Inflammatory macrophage (primary cell): ENCODE measurements at places on chromosomes 16 and 17.

DNA sequence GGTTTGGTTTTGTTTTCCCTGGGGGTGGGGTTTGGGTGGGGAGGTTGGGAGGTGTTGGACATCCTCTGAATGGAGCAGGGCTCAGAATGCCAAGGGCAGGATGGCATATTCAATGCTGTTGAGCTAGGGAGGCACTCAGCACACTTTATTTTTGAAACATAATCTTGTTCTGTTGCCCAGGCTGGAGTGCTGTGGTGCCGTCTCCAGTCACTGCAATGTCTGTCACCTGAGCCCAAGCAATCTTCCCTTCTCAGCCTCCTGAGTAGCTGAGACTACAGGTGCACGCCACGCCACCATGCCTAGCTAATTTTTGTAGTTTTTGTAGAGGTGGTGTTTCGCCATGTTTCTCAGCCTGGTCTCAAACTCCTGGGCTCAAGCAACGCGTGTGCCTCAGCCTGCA is 186.1 kb downstream of the RPTOR start:
- DNase-seq: no peak

- DNase-seq: no peak
Observed at GRCh38 chr17:49224198-49224996, 6.2 kb downstream of the PHOSPHO1 start.

- no peak for DNase-seq
Observed at GRCh38 chr17:58325976-58326468, 2.6 kb downstream of the TSPOAP1 start.

- DNase-seq: no peak
Observed at GRCh38 chr16:21263640-21264570, 14.2 kb downstream of the CRYM start.
